Stimulated activated CD8-positive, alpha-beta memory T cell treated with anti-CD3 and anti-CD28 coated beads, Interleukin-7, amount 100 ng/mL, for 1 hour (primary cell): ENCODE measurements at places on chromosomes 4 and X.

DNA sequence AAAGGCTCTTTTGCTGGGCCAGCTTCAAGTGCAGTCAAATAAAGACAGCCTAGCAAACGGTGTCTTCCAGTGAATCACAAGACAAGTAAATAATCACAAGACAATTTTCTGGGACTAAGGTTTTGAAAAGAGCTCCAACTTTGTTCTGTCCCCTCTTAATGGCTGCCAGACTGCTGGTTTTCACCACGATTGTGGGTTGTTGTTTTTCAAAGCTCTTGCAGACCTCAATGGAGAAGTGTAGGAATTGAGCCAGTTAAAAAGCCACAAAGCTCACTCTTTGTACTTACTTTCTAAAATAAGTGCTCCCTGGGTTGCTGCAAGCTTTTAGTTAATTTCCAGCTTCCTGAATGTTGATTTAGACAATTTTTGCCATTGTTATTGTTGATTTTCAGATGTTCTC, 405.8 kb upstream of the HTR2C start:
- DNase-seq: no peak

DNA sequence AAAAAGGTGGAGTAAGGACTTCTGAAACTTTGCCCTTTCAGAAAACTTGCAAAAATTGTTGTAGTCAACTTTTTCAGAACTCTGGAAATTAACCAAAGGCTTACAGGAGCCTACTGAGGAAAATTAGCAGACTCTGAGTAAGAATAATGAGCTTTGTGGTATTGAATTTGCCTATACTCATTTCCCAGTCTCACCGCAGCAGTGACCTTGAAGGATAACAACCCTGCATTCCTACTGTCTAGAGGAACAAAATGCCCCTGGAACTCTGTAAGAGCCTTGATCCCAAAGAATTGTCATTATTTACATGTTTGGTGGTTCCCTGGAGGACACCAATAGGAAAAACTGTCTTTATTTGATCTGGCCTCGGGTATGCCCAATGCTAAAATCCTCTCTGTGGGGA, 57.9 kb downstream of the MND1 start:
- no peak for DNase-seq

- DNase-seq: no peak
These were observed 85.0 kb downstream of the RCHY1 start for GRCh38 chr4:75429208-75429607.

- DNase-seq: no peak
These were observed 105.8 kb upstream of the RPS6KA3 start for GRCh38 chrX:20372533-20372932.

DNA sequence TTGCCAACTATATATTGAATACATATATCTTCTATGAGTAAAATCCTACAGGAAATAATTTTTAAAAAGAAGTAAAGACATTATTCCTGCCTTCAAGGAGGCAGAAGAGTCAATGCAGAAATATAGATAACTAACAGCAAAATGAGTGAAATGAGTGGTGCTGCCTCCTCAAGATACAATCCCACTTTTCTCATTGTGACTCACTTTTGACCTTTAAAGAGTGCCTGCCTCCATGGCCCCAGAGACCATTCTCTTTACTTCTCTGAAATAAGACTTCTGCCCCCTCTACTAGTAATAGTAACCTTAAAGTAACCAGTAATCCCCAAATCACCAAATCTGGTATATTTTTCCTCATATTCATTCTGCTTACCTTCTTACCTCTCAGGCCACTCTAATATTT, 15.5 kb downstream of the SLC10A7 start:
- no peak for DNase-seq

GRCh38 chr4:8215001-8215427, 15.9 kb downstream of the SH3TC1 start:
- no peak for DNase-seq

- no peak for DNase-seq
These were observed 90.8 kb upstream of the TSPAN5 start for GRCh38 chr4:98749206-98749605.

DNA sequence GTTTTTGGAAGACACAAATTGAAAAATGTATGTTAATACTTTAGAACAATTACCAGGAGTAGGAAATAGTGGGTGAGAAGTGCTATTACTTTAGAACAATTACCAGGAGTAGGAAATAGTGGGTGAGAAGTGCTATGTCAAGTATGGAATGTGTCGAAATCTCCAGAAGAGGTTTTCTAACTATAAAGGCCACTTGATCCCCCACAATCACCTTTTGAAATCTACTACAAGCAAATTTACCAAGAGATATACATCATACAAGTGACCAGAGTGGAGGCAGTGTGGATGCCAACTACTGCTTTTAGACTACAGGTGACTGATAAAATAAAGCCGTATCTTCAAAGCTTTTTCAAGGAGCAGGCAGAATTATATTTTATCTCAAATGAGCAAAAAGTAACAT, 43.1 kb downstream of the MAB21L2 start:
- no peak for DNase-seq

GRCh38 chr4:8198206-8198905, 734 bp upstream of the SH3TC1 start:
- no peak for DNase-seq

DNA sequence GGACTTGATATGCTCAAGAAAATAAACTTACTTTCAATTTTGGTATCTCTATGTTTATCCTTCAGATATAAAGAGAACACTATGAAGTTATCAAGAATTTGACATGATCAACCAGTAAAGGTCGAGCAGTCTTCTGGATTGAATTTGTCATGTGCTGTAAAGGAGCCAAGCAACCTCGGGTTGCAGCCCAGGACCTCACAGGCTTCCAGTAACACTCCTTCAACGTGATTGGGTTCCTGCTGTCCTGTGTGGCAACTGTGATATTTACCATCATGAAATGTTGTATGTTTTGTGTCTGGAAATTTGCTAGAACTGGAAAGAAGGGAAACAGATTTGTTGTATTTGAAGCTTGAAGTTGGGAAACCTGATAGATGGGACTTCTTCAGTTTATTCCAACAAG, 52.0 kb upstream of the UGT2B7 start:
- no peak for DNase-seq

DNA sequence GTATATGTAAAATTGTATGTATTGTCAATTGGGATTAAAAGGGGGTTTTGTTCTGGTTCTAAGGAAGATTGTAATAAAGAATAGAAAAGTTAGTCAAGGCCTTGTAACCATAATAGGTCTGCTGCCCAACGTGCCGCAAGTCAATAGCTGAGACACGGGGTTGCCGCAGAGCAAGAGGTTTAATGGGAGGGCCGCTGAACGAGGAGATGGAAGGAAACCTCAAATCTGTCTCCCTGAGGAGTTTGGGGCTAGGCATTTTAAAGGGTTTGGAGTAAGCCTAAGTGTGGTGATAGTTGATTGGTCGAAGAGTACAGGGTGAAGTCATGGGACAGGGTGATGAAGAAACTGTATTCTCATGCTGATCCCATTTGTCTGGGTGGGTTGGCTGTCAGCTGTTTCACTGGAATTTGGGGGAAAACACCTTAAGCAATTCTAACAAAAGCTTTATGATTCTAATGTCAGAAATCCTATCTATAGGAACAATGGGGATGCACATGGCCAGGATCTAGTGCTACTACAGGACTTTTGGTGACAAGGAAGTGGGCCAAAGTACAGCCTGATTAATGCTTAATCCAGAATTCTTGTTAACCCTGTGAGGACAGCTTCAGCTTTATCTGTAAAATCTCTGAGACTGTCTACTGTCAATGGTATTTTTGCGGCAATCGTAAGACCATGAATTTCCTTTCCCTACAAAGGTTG, 86.9 kb downstream of the RELL1 start:
- DNase-seq: no peak

- peak; percentile 19 for DNase-seq
These were observed 6.7 kb upstream of the ERCC6L start for GRCh38 chrX:72245461-72246089.

- no peak for DNase-seq
These were observed 204.4 kb upstream of the MAMLD1 start for GRCh38 chrX:150158554-150159332.

GRCh38 chr4:38803833-38804653, 548 bp downstream of the TLR1 start:
- DNase-seq: no peak

- no peak for DNase-seq
These were observed 4.9 kb upstream of the ZNF630 start for GRCh38 chrX:48076343-48076742.

GRCh38 chr4:74638689-74639088, 155.6 kb downstream of the BTC start:
- DNase-seq: no peak

DNA sequence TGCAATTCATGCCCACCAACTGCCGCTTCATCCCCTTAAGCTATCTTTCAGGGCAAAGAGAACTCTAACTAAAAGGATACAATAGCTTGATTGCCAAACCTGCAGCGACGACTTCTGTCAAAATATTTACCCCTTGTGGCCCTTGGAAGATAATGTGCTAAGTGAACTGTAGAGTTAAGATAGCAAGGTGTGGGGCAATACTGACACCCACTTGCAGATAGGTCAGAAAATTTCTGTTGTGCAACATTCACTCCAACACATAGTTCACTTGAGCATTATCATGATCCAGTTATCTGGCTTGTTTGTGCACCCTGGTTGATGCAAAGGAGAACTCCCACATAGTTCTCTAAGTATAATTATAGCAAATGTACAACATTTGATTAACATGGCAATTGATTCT, 55.6 kb downstream of the RHOXF2B start:
- no peak for DNase-seq

DNA sequence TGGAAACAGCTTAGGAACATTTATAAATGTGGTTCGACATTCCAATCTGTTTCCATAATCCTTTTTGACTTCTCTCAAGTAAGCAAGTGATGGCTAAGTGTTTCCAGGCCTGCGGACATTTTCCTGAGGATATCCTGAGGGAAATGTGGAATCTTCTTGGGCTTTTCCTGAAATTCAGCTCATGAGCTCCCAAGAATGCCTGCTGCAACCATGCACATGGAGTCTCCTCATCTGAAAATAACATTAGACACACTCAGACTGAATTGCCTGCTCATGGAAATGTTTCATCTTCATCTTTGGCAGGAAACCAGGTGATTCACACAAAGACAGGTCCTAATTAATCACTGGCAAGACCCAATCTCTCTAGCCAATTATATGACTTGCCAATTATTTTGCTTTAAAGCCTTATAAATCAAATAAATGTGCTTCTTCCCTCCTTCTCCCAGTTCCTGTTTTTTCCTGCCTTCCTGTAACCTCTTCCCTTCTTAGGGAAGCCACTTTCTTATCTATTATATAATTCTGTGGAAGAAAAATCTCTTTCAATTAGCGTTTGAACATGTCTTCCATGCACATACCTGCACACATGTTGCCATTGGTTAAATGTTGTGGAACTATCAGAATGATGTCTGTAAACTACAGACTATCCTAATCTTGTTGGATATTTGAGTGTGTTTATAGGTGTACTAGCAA, 104.6 kb upstream of the MXRA5 start:
- DNase-seq: no peak

DNA sequence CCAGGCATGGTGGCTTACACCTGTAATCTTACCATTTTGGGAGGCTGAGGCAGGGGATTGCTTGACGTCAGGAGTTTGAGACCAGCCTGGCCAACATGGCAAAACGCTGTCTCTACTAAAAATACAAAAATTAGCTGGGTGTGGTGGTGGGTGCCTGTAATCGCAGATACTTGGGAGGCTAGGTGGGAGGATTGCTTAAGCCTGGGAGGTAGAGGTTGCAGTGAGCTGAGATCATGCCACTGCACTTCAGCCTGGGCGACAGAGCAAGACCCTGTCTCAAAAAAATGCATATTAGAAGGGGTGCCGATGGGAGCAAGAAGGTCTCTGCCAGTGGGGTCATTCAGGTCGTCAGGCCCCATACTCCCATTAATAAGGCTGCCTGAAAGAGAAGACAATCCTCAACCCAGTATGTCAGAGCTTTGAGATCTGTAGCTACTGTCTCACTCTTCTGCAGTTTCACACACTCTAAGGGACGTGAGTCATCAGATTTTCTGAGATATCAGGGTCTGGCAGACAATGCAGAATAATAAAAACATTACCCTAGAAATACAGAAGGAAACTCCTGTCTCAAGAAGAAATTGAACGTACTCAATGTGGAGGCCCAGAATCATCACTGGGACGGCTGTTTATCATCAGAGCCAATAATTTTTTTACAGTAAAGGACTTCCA, 176.7 kb upstream of the FAT1 start:
- no peak for DNase-seq

GRCh38 chr4:69032847-69033638, 63.2 kb upstream of the UGT2B7 start:
- DNase-seq: no peak

- no peak for DNase-seq
These were observed 28.1 kb upstream of the HPRT1 start for GRCh38 chrX:134431894-134432293.

DNA sequence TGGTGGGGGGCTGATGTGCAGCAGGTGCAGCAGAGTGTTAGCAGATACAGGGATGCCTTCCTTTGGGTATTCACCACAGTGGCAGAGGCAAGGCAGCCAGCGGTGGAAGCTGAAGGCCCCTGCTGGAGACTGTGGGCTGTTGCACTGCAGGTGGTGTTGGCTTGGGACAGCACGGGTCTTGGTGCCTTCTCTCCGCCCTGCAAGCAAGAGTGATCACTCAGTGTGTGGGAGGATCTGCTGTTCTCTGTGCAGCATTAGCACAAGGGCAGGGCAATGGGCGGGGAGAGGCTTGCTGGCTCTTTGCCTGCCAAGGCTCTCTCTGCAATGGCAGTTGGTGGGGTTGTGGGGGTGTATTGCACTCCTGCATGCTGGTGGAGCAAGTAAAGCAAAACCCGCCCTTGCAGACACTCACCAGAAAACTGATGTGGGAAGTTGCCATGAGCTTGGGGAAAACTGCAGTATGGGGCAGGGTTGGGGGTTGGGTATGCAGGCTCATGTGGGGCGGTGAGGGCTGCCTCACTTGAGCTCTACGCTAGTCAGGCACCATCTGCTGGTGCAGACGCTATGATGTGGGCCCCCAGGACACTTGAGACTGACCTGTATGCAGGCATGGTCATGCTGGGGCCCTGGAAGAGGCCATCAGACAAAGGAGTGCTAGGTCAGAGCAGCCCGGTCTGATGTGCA, 820.8 kb upstream of the GRIA3 start:
- DNase-seq: no peak

DNA sequence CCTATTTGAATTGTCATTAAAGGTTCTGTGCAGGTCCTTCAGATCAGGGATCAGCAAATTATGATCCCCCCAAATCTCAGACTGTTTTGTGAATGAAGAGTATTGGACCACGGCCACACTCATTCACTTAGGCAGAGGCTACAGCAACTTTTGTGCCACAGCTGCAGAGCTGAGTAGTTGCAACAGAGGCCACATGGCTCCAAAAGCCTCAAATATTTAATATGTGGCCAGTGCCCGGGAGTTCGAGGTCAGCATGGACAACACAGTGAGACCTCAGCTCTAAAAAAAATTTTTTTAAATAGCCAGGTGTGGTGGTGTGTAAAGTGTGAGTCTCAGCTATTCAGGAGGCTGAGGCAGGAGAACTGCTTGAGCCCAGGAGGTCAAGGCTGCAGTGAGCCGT, 100.7 kb downstream of the NSUN7 start:
- DNase-seq: no peak

DNA sequence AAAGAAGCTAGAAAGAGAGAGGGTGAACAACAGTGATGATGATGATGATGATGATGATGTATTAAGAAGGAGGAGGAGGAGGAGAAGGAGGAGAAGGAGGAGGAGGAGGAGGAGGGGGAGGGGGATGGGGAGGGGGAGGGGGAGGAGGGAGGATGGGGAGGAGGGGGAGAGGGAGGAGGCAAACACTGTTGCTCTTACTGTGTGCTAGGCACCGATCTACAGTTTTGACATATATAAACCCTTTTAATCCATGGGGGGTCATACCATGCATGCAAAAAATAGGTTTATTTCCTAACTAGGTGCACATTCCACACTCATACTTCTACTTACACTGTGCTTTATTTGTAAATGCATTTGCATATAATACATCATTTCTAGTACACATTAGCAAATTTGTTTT, 482.8 kb upstream of the FAM241A start:
- no peak for DNase-seq

GRCh38 chr4:60683973-60684372, 516.2 kb upstream of the ADGRL3 start:
- DNase-seq: no peak
